ENCODE measurements at places on chromosomes 1 and 21.

- DNase-seq = no peak
Measured at GRCh38 chr1:212607206-212607912, 1.2 kb upstream of the ATF3 start.

- no peak for DNase-seq
Measured at GRCh38 chr1:17620448-17620847, 81.0 kb downstream of the ARHGEF10L start.

DNA sequence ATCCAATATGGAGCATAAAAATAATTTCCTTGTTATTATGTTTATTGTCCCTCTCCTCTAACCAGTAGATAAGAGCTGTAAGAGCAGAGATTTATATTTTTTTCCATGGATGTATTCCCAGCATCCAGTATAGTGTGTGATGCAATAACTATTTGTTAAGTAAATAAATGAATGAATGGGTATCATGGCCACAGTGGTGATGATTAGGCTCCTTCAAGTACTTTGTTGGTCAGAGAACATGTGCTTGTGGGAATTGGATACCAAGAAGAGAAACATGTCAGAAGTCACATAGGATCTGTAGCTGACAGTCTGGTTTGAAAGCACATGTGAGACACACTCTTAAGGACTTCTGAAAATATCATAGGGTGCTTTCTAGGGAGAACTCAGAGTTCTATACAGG lies 588.5 kb downstream of the AGBL4 start:
- no peak for DNase-seq

DNA sequence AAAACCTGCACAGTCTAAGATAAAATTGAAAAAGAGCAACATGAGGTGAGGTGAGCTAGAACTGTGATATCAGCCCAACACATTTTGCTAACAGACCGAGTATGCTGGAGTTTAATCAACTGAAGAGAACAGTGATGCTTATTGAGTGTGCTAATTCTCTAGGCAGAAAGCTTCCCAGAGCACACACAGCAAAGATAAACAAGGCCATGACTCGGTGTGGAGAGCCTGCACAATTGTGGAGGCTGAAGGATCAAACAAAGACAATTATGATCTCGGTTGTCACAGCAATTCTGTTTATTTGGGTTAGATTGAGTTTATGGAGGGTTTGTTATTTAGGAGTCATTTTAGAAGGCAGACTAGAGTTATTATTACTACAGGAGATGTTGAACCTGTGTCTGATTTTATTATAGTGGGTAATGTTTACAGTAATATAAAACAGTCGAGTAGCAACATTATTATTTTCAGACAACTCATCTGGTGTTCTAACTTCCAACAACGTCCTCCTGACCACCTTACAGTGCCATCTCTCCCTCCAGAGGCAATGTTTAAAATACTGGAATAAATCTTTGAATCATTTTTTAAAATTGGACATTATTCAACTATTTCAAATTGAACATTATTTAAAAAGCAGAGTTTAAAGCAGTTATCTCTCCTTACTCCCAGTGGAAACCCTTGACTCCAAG lies 40.2 kb downstream of the DPT start:
- DNase-seq = no peak

DNA sequence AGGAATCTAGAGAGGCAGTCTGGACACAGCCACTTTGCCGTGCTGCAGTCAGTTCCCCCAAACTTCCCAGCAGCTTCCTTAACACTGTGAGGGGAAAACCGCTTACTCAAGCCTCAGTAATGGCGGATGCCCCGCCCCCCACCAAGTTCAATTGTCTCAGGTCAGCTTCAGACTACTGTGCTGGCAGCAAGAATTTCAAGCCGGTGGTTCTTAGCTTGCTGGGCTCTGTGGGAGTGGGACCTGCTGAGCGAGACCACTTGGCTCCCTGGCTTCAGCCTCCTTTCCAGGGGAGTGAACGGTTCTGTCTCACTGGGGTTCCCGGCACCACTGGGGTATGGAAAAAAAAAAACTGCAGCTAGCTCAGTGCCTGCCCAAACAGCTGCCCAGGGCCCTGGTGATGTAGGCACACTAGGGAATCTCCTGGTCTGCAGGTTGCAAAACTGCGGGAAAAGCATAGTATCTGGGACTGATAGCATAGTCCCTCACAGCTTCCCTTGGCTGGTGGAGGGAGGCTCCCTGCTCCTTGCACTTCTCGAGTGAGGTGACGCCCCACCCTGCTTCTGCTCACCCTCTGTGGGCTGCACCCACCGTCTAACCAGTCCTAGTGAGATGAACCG lies 23.7 kb upstream of the HFM1 start:
- no peak for DNase-seq

DNA sequence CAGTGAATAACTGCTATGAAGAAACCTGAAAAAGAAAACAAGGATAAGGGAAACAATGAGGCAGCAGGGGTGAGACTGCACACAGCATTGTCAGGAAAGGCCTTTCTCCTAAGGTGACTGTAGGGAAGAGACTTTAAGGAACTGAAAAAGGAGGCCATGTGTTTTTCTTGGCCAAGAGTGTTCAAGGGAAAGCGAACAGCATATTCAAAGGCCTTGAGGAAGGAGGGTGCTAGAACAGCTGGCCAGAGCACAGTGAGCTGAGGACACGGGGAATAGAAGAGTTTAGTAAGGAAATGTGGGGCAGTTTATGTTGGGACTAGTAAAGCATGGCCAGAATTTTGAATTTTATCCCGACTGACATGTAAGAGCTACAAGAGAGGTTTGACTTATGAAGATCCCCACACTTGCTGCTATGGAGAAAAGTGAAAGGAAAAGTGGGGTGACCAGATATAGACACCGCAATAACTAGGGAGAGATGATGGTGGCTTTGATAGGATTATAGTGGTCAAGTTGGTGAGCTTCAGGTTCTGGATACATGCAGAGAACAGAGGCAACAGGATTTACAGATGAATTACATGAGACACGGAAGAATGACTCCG lies 1.4 kb downstream of the RWDD2B start:
- no peak for DNase-seq

- peak; percentile 36 for DNase-seq
Measured at GRCh38 chr1:171486048-171486519, 754 bp downstream of the PRRC2C start.

- DNase-seq = peak; percentile 49
Measured at GRCh38 chr1:31593770-31594632, 17.7 kb downstream of the TINAGL1 start.

DNA sequence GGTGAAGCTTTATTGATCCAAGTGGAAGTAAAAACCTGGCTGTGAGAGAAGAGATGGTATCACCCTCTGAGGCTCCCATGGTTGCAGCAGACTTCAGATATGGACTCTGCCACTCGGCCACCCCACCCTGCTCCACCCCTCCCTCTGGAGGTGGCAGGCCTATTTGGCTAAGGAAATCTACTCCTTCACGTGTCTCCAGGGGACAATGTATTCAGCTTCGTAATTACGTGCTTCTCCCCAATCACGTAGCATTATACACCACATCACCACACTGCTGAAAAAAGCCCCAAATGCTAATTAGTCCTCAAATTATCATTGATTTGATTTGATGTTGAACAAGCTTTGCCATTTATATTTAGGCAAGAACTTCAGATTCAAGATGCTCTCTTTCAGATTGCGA lies 220.7 kb downstream of the OMA1 start:
- no peak for DNase-seq

DNA sequence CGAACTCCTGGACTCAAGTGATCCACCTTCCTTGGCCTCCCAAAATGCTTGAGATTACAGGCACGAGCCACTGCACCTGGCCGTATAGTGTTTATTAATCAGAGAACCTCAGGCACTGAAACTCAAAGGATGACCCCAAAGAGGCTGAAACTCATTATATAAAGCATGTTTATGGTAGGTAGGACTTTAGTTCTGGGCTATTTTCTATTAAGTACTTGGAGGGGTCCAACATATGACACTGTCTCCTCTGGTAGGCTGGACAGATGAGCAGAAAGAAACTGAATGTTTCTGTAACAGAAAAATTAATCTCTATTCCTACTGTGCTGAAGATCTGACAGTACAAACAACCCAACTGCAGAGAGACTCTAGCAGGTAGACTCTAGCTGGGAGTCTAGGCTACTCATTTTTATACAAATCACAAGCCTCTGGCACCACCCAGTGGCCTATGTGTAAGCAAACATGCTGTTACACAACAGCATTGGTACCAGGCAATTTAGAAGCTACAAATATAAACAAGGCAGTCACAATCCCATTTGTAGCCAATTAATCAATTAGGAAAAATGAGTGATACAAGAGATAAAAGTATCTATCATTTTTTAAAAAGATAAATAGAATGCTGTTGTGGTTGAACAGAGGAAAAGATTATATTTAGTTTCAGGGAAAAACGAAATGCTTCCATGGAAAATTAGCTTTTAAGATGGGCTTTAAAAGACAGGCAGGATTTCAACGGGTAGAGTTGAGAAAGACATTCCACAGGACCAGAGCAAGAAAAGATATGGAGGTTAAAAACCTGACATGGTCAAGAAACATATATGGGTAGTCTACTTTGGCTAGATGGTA lies 10.4 kb downstream of the DCAF8 start:
- peak; percentile 25 for DNase-seq

GRCh38 chr1:233904633-233905415 lies at the start of gene SLC35F3:
SLC35F3 (plus strand) TSS chr1:233904676.
- DNase-seq = peak; percentile 2

- DNase-seq = peak; percentile 27
Measured at GRCh38 chr1:48776393-48777218, at the start of gene BEND5. BEND5 (minus strand) TSS chr1:48776891; CDS start chr1:48776831, 60 bp downstream.

DNA sequence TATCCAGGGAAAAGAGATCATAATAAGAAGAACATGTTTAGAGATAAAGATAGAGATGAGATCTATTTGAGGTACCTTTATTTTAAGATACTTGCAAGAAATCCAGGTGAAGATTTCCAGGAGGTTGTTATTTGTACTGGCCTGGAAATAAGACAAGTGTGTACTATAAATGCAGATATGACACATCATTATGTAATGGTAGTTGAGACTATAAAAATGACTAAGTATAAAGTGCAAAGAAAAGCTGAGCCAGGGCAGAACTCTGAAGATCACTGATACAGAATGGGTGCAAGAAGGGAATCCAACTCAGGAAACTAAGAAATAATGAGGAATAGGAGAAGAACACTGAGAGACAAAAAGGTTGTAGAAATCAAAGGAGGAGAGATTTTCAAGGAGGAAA lies 378.2 kb upstream of the PBX1 start:
- DNase-seq = no peak

DNA sequence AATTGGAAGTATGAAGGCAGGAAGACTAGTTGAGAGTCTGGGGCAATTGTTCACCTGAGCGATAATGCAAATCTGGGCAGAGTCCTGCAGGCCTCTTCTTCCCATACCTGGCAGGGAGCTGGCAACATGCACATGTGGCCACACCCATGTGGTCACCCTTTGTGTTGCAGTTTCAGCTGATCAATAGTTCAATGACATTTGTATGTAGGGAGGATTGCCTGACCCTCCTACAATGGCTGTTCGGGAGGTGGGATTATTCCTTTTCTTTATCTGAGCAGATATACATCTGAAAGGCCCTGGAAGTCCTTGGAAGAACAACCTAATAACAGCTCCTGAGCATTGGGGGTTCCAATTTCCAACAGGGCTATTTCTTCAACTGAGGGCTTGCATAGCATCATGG lies 15.2 kb upstream of the TRIM45 start:
- DNase-seq = no peak

DNA sequence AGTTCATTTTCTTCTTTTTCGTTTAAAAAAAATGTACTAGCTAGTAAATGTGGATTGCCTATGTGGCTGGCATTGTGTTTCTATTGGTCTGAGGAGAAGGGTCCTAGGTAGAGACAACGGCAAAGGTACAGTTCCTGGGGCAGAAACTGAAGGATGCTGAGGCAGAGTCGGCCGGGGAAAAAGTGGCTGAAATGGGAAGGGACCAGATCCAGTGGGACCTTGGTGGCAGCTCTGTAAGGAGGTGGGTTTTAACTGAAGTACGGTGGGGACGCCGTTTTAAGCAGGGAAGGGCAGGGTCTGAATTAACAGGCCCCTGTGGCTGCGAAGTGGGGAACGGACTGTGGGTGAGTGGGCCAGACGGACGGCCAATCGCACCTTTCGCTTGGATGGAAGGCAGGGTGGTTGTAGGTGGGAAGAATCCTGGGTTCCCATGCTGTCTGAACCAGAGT lies 420 bp upstream of the VPS13D start:
- no peak for DNase-seq

DNA sequence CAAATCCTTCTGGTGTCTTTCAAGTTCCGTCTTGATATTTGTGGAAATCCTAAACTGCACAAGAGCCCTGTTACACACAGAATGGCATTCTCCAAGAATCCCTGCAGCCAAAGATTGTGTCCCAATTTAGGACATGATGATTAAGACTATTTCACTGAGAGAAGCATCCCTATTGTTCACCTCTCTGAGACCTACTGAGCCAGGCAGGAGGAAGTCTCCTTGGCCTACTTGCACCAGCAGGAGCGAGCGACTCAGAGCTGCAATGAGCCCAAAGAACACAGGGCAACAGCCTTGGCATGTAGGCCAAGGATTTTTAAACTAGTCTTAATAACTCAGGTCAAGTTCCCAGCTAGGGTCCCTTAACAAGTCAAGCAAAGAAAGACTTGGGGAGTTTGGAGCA lies 79.4 kb upstream of the RUNX1 start:
- DNase-seq = no peak

- no peak for DNase-seq
Measured at GRCh38 chr1:62058956-62059355, 135.7 kb upstream of the L1TD1 start.

- DNase-seq = no peak
Measured at GRCh38 chr1:185152187-185152767, 4.5 kb downstream of the TRMT1L start.

GRCh38 chr1:226111098-226111882 lies 48.8 kb downstream of the H3-3A start:
- DNase-seq = no peak

- DNase-seq = no peak
Measured at GRCh38 chr1:69739251-69739605, 171.5 kb downstream of the LRRC7 start.

DNA sequence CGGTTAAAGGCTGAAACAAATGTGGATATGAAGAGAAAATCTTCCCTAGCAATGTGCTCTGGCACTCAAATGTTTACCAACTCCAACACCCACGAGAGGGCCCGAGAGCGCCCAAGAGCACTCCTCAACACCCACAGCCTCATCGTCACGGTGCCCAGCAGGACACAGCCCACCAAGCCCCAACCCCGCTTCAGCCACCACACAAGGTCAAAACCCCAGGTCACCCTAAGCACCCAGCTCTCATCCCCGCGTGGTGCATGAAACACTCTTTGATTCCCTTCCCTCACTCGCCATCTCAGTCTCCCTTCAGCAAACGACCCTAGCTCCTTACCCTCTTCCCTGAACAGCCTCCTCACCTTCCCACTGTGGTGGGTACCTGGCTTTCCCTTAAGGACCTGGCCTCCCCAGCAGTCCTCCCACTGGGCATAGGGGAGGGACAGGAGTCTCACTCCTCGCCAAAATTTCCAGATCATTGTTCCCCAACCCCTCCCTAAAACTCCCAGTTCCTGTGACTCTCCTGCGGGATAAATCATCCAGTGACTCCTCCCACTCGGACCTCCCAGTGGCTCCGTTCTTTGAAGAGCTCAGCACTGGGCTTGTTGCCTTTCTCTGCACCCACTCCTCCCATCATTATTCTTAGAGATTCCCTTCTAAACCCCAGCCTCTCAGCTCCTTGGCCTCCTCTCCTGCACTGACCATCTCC lies 170.4 kb upstream of the SYT6 start:
- no peak for DNase-seq

GRCh38 chr1:68128157-68128556 lies 77.7 kb upstream of the DIRAS3 start:
- no peak for DNase-seq

GRCh38 chr1:11280719-11281376 lies 7.8 kb downstream of the UBIAD1 start:
- no peak for DNase-seq

- no peak for DNase-seq
Measured at GRCh38 chr1:159250638-159251216, 46.1 kb downstream of the ACKR1 start.

- no peak for DNase-seq
Measured at GRCh38 chr1:53465023-53465957, 6.1 kb downstream of the DMRTB1 start.
